NAMALWA (cell line): ENCODE measurements at places on chromosomes 6 and 20.

DNA sequence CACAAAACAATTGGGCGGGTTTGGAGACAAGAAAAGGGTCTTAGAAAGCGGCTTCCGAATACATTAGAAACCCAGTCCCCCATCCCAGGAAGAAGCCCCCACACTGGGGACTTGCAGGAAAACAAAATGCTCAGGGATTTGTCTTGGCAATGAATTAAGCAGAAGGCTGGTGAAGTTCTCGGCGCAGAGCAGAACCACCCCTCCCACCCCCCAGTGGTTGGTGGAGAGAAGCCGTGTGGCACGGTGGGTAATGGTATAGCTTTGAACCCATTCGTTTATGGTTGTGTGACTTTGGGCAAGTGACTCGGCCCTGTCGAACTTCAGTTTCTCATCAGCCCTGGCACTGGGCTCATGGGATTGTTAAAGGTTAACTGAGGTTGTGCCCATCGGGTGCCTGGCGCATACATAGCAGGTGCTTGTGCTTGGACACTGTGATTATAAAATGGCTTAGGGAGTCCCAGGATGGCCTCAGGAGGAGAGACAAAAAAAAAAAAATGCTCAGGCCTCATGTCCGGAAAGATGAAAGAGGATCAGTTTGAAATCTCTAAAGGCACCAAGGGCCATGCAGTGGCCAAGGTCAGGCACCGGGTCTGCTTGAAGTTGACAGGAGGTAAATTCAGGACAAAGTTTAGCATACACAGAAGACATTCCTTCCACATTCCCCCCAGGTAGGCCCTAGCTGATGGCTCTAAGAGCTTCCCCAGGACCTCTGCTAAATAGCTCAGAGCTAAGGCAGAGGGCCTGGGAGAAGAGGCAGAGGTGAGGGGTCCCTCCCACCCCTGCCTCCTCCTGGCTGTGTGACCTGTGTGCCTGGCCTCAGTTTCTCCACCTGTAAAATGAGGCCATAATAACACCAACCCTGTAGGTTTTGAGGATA, 120.1 kb upstream of the PTPN1 start:
- DNase-seq: no peak

DNA sequence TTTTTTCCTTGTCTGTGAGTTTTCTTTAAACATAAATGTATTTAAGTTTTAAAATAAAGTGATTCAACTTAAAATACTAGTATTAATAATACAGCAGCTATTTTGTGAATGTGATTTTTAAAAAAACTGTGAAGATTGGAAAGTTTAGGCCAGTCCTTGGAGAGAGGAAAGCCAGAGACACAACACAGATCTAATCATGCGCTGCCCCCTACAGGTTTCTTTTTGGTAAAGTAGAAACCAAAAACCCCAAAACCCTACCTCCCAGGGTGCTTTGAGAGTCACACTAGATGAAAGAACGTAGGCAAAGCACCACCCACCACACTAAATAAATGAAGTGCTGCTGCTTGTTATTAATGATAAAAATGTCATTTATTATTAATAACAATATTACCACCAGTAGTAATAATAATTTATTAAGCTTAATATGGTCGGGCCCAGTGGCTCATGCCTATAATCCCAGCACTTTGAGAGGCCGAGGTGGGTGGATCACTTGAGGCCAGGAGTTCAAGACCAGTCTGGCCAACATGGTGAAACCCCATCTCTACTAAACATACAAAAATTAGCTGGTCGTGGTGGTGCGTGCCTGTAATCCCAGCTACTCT, 33.7 kb downstream of the SLC9A8 start:
- DNase-seq: peak; percentile 75

GRCh38 chr6:105432797-105433196, 29.9 kb upstream of the PREP start:
- no peak for DNase-seq

- DNase-seq: peak; percentile 59
Observed at GRCh38 chr6:8904754-8905153, 469.4 kb upstream of the SLC35B3 start.

DNA sequence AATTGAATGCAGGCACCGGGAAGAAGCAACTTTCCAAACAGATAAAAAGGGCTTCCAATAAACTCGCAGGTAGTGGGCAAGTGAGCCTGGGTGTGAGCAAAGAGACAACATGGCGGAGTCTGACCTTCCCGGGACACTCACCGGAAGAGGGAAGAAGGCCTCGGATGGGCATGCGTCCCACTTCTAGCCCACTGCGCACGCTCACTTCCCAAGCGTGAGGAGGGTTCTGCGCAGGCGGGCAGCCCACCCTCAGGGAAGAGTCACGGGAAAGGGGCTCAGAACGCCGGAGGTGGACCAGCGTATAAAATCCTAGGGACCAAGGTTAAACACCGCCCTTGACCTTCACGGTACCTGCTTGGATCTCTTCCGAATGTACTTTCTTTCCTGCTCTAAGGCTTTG, 95.5 kb upstream of the AFDN start:
- no peak for DNase-seq

DNA sequence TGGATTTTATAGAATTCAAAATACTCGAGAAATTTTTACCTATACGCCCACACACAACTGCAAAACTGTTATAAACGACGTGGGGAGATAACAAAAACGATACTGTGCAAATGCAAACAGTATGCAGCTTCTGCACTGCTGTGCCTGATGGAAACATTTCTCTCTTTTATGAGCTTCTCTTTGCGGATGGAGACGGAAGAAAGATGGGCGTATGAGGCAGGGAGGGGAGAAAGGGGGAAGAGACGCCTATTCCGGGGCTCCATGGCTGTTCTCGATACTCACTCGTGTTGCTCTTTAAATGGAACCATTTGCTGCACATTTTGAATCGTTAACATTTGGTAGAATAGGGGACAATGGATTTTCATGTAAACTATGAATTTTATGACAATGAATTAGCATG, 69.1 kb upstream of the EXOC2 start:
- no peak for DNase-seq

GRCh38 chr20:63072991-63073737, 66.4 kb upstream of the BHLHE23 start:
- no peak for DNase-seq

GRCh38 chr6:95544517-95545225, 32.7 kb upstream of the MANEA start:
- DNase-seq: no peak

DNA sequence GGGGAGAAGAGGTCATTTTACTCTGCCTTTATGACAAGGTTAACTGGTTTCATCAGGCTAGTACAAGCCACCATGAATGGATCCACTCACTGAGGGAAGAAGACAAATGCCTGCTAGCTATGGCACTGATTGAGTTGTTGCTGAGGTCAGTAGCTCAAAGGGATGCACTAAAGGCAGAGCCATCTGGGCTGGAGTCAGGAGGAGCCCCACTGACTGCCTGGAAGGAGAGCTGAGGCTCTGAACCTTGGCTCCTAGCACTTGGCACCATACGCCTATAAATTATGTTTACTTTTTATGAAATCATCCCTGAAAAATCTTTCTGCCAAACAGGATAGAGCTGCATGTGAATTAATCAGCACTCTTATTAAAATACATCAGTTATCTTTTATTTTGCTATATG, 104.6 kb downstream of the DTD1 start:
- no peak for DNase-seq

- DNase-seq: peak; percentile 88
Observed at GRCh38 chr6:34315780-34316179, 67.0 kb upstream of the SMIM29 start.

DNA sequence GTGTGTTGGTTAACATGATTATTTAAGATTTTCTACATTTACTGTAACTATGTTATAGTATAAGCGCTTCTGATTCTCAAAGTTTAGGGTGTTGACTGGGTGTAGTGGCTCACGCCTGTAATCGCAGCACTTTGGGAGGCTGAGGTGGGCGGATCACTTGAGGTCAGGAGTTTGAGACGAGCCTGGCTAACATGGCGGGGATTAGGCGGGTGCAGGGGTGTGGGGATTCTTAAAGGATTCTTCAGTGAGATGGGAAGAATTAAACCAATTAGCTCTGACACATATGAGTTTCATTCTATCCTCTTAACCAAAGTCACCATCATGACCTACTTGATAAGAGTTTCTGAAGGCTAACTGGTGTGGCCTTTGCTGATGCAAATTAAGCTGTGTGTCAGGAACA, 39.2 kb downstream of the GSTA4 start:
- DNase-seq: no peak

- no peak for DNase-seq
Observed at GRCh38 chr6:133806382-133807140, 82.4 kb upstream of the TCF21 start.

DNA sequence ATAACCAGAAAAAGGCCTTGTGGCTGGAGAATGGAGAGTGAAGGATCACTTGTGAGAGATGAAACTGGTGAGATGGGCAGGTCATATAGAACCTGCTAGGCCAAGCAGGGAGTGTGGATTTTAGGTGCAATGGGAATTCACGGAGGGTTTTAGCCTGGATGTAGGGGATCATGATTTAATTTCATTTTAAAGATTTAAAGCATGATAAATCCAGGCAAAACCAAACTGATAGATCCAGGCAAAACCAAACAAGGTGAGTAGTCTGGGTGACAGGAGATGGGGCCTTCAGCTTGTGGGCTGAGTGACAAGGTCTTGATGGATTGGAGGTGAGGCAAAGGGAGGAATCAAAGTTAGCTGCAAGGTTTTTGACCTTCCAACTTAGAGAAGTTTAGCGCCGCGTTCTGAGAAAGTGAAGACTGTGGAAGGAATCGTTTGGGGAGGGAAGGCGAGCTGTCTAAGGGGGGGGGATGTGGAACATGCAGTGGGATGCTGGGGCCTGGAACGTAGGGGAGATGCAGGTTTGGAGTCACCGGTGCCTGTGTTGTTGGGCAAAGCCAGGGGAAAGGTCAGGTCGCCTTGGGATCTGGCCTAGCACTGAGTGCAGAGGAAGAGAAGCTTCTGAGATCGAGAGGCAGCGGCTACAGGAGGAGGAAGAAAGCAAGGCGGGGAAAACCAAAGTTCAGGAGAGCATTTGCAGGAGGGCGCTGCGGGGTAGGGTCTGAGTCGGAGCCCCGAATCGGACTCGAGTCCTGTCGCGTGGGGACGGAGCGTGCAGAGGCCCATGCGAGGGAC, 1.3 kb upstream of the PLCG1 start:
- DNase-seq: no peak

GRCh38 chr20:18773566-18773965, 40.0 kb upstream of the SCP2D1 start:
- no peak for DNase-seq

GRCh38 chr6:166936079-166936787, 20.1 kb downstream of the RNASET2 start:
- DNase-seq: no peak

- no peak for DNase-seq
Observed at GRCh38 chr6:144223686-144224085, 61.4 kb upstream of the UTRN start.

DNA sequence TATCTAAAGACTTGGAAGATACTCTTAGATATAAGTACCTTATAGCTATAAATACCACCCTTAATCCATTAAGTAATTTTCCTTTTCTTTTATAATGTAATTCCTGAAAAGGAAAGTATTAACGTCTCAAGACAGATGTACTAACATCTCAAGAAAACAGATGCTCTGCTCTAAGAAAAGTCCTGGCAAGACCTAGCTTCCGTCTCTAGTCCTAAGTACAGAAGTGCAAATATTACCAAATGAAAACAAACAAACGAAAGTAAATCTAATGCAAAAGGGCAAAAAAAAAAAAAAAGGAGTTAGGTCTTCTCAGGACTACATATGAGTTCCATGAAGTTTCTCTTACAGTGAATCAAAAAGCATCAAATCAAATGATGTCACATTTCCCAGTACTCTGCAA, 106.8 kb upstream of the PDE10A start:
- no peak for DNase-seq

GRCh38 chr6:15443119-15443830, 197.4 kb downstream of the JARID2 start:
- no peak for DNase-seq

DNA sequence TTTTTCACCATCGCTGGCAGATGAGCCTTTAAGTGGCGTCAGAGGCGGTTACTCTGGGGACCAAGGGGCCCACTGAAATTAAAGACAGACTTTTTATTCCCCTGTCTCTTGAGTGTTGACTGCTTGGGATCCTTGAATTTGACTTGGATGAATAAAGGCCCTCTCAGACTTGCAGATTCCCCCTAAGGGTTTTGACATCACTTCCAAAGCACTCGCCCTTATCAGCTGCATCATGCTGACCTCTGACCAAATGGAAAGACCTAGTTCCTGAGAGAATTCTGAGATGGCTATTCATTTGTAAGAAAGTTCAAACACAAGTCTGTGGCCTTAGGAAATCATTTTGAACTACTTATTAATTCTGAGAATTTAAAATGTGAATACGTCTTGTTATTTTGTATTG, 13.5 kb upstream of the MOXD1 start:
- DNase-seq: no peak

DNA sequence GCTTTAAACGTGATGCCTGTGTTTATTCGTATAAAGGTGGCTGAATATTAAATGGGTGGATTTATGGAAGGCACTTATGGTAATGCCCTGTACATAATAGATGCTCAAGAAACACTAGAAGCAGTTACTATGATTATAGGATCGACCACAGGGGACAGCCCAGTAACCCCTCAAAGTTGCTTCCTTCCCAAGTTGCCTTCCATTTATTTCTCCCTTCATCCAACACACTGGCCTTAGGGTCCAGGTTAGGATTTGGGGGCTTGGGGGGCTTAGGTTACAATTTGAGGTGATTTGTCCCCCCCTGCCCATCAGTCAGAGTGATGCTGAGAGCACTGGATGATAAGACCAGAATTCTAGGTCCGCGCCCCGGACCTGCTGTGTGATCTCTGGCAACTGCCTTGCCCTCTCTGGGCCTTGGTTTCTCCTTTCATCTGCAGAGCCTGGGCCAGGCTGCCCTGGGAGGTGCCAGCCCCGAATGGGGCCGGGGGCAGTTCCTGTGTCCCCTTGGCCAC, 101.5 kb downstream of the CEBPB start:
- DNase-seq: no peak

DNA sequence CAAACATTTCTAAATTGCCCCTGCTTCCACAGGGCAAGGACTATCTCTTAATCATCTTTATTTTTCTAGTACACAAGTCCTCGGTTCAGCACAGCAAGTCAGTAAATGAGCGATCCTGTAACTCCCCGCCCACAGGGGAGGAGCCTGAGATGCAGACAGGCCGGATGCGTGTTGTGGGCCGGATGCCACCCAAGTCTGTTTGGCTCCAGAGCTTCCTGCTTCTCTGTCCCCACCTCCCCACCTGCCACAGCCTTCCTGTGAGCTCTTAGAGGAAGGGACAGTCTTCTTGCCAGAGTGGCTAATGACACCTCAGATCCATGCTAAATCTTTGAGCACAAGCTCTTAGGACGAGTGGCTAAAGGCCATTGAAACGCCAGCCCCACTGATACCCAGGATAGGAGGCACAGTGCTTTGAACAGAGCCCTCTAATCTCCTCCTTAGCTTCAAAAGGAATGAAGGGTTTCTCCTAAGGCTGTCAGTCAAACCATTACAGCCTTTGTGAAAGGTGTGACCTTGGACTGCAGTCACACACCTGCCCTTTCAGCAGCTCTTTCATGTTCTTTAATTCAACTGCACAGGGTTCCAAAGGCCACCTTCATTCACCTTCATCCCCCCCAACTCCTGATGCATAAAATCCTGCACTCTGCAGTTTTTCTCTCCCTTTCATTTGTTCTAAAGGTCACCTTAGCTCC, 264.3 kb downstream of the TFAP2C start:
- no peak for DNase-seq

GRCh38 chr6:41824571-41825569, 37.4 kb downstream of the TOMM6 start:
- DNase-seq: no peak

GRCh38 chr6:154653385-154653784, 79.8 kb upstream of the SCAF8 start:
- DNase-seq: no peak

GRCh38 chr6:75429061-75429703, 64.4 kb downstream of the FILIP1 start:
- DNase-seq: no peak
